Neural progenitor cell (in vitro differentiated cells): ENCODE measurements at places on chromosomes 11 and 22. TPM values are rescaled to one million over a fixed set of nuclear protein-coding genes. Genes with fewer than 3 reads are reported as not detected.

LRP4 gene
- 9.2 and 12.0 TPM in 2 replicates for total RNA-seq

MMP27 gene
- total RNA-seq = not detected in 2 replicates

OR51B5 gene
- 0.22 TPM in 1 of 2 replicates, not detected in the other for total RNA-seq

C22orf42 gene
- total RNA-seq = 0.50 TPM in 1 of 2 replicates, not detected in the other

FADS1 gene
- 163 and 184 TPM in 2 replicates for total RNA-seq

WNT11 gene
- 0.26 and 0.59 TPM in 2 replicates for total RNA-seq

PAFAH1B2 gene
- total RNA-seq = 161 and 203 TPM in 2 replicates

DNA sequence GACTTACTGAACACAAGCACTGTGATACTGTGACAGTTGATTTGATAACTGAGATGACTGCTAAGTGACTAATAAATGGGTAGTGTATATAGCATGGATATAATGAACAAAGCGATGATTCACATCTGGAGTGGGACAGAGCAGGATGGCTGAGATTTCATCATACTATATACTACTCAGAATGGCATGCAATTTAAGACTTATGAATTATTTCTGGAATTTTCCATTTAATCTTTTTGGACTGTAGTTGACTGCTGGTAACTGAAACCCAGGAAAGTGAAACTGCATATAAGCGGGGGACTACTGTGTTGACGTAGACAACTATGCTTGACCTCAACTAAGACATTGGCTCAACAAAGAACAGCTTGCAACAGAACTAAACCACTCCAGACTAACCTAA, 20.0 kb upstream of the NUCB2 start:
- no peaks in the 10 kb centered on the region for H3K4me1 ChIP-seq
- no peaks in the 10 kb centered on the region for H3K36me3 ChIP-seq
- H3K27ac ChIP-seq = no peak overlapping the region
- H3K27me3 ChIP-seq = no peaks in the 10 kb centered on the region
- H3K4me3 ChIP-seq = no peak overlapping the region

DNA sequence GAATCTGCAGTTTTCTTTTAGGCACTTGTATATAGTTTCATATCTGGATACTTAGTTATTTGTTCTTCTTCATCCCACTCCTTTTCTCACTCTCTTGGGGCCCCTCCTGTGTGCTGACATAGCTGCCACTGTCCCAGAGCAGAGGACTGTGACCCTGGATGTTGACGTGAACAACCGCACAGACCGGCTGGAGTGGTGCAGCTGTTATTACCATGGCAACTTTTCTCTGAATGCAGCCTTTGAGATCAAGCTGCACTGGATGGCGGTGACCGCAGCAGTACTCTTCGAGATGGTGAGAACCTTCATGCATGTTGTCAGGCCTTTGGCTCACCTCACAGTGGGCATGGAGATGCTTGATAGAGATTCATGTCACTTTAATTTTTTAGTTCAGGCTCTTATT, 50.9 kb upstream of the YWHAH start:
- no peak overlapping the region for H3K27ac ChIP-seq
- no peak overlapping the region for H3K4me3 ChIP-seq
- DNase-seq = no peak
- no peaks in the 10 kb centered on the region for H3K27me3 ChIP-seq
- no peaks in the 10 kb centered on the region for H3K36me3 ChIP-seq

DNA sequence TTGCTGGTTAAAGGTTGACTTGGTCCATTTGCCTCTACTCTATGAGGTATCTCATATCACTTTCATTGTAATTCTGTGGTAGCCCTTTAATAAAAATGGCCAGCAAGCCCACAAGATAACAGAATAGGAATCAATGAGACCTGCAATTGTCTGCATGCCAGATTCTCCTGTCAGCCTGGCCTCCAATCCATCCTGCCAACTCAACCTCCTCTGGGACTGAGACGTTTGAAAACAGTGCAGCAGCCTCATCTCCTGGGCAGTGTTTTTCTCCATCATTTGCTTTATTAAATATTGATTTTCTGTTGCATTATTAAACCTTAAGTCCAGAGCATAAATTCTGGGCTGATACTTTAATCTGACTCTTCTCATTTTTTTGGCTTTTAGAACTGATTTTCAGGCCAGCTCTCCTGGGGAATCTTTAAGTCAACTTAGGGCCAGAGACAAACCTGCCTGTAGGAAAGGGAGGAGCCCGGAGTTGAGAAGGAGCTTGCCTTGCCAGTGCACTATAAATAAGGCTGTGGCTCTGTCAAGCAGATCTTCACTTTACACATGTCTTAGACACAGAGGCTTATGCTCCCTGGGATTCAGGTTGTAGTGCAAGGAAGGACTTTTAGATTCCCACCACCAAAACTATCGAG, 798.0 kb downstream of the NTM start:
- no peaks in the 10 kb centered on the region for H3K27me3 ChIP-seq
- DNase-seq = no peak
- no peaks in the 10 kb centered on the region for H3K36me3 ChIP-seq
- H3K4me1 ChIP-seq = peaks cover 6% of the 10 kb centered on the region

GRCh38 chr11:66580803-66581202, 12.1 kb downstream of the CCDC87 start:
- H3K27ac ChIP-seq = no peak overlapping the region
- peaks cover 11% of the 10 kb centered on the region for H3K4me1 ChIP-seq
- no peaks in the 10 kb centered on the region for H3K27me3 ChIP-seq
- H3K36me3 ChIP-seq = no peaks in the 10 kb centered on the region
- no peak overlapping the region for H3K4me3 ChIP-seq
- DNase-seq = no peak

DNA sequence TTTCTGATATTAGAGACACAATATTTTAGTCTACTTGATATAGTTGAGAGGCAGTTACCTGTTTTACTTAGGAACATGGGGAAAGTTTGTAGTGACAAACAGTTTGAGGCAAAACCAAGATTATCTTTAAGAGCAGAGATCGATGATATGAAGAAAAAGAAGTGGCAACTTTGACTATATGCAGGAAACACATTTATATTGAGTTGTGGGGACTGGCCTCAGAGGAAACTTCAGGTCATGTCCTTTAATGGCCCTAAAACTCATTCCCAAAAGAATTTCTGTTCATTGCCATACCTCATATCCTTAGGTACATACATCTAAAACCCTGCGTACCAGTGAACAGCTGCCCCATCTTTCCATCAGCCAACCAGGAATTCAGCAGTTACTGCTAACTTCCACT, 4.5 kb downstream of the HBG1 start:
- DNase-seq = no peak
- no peaks in the 10 kb centered on the region for H3K27me3 ChIP-seq
- no peaks in the 10 kb centered on the region for H3K4me1 ChIP-seq
- no peaks in the 10 kb centered on the region for H3K36me3 ChIP-seq
- H3K27ac ChIP-seq = no peak overlapping the region

GRCh38 chr22:41940832-41941765, 5.9 kb downstream of the CENPM start:
- peaks cover 8% of the 10 kb centered on the region for H3K4me1 ChIP-seq
- no peak overlapping the region for H3K27ac ChIP-seq
- H3K36me3 ChIP-seq = no peaks in the 10 kb centered on the region
- DNase-seq = peak; percentile 86

DNA sequence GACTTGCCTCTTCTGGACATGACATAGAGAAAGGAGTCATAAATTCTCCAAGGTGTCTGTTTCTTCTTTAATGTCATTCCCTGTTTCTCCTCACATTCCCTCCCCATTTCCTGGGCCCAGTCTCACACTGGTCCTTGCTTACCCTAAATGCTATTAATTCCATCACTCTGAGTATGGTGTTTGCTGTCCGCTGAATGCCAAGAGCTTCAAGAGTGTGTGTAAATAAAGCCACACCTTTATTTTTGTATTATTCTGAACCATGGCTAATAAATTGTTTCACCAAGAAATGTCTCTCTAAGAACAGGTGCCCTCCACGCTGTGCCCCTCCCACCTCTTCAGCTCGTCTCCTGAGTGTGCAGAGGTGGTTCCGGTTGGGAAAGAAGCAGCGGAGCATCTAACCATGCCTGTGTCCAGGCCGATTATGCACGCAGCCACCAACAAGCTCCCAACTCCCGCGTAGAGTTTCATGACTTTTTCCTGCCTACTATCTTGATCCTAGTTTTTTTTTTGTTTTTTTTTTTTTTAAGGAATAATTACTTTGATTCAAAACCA, 8.6 kb downstream of the TMEM121B start:
- no peak for DNase-seq
- H3K4me3 ChIP-seq = no peak overlapping the region
- no peaks in the 10 kb centered on the region for H3K27me3 ChIP-seq
- H3K36me3 ChIP-seq = no peaks in the 10 kb centered on the region
- H3K4me1 ChIP-seq = peaks cover 14% of the 10 kb centered on the region
- H3K27ac ChIP-seq = no peak overlapping the region

DNA sequence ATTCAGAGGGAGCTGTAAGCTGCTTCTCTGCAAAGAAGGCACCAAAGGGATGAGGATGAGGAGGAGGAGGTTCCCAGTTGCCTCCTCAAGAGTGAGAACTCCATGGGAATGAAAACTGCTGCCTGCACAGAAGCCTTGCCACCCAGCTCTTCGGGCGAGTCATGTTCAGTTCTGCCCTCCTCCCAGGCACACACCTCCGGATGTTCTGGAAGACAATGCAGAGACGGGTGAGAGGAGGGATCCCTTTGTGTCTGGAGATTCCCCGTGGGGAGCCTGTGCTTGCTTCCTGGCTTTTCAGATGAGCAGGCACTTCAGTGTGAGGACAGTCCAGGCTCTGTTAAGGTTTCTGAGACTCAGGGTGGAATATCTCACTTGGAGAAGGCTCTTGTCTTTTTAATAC, 295.6 kb downstream of the DDX10 start:
- H3K36me3 ChIP-seq = no peaks in the 10 kb centered on the region
- H3K27me3 ChIP-seq = no peaks in the 10 kb centered on the region
- H3K4me3 ChIP-seq = no peak overlapping the region
- peak; percentile 43 for DNase-seq

GRCh38 chr11:45322891-45323600, 36.9 kb upstream of the SYT13 start:
- no peaks in the 10 kb centered on the region for H3K4me1 ChIP-seq
- no peaks in the 10 kb centered on the region for H3K36me3 ChIP-seq
- H3K27ac ChIP-seq = no peak overlapping the region
- DNase-seq = no peak
- no peaks in the 10 kb centered on the region for H3K27me3 ChIP-seq

DNA sequence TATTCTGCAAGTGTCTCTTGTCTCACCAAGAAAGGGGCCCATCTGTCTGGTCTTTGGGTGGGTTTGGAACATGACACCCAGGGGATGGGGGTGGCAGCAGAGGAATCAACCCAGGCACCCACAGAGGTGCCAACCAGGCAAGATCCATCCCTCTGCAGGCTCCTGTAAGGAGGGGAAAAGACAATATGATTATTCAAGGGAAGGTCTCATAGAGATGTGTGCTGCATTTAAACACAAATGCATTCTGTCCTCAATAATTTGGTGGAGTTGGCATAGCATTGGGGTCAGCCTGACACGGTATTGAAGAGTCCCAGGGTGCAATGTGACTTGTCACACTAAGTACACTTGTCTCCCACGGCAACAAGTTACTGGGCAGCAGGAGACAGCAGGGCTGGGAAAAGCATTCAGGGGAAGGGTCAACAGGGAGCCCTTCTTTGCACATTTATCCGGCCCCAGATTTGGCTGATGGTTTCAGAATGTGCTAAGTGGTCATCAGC, 33.1 kb upstream of the SPON1 start:
- H3K27ac ChIP-seq = no peak overlapping the region
- DNase-seq = peak; percentile 13
- no peaks in the 10 kb centered on the region for H3K27me3 ChIP-seq
- no peak overlapping the region for H3K4me3 ChIP-seq

DNA sequence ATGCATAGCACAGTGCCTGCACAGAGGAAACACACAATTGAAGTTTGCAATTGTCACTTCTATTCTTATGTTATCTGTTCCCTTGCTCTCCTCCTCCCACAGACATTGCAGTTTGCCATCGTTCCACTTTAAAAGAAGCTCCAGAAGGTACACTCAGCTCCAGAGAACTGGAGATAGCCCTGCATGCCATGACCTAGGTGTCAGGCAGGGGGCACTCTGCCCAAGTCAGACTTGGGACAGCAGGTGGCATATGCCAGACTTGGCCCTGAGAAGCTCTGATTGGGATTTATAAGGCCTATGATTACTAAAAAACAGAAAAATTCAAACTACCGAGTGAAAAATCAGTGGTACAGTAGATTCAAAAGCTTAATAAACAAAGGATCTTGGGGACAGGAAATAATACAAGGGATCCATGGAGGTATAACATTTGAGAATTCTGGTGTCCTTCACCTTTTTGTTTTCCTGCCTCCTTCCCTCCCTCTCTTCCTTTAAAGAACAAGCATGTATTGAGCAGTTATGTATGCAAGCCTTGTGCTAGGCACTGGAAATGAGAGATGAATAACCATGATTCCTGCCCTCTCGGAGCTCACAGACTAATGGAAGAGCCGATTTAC, 40.0 kb downstream of the TENM4 start:
- no peak overlapping the region for H3K4me3 ChIP-seq
- no peaks in the 10 kb centered on the region for H3K4me1 ChIP-seq
- no peaks in the 10 kb centered on the region for H3K27me3 ChIP-seq
- no peak overlapping the region for H3K27ac ChIP-seq

DNA sequence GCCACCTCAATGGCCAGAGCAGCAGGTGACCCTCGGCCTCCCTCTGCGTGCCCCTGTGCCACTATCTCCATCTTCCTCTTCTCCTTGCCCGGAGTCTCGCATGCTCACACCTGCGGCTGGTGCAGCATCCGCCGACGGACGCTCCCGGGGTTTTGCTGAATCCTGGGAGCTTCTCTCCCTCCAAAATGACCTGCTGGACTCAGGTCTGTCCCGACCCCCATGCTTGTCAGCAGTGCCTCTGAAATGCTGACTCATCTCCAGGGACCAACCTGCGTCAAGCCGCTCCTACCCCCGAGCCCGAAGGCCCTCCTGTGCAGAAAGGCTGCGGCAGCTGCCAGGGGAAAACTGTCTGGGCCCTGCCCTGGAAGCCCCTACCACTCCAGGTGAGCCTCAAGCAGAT, 58.4 kb downstream of the CELSR1 start:
- H3K4me3 ChIP-seq = no peak overlapping the region
- H3K36me3 ChIP-seq = no peaks in the 10 kb centered on the region
- DNase-seq = no peak
- H3K4me1 ChIP-seq = no peaks in the 10 kb centered on the region
- H3K27me3 ChIP-seq = no peaks in the 10 kb centered on the region

DNA sequence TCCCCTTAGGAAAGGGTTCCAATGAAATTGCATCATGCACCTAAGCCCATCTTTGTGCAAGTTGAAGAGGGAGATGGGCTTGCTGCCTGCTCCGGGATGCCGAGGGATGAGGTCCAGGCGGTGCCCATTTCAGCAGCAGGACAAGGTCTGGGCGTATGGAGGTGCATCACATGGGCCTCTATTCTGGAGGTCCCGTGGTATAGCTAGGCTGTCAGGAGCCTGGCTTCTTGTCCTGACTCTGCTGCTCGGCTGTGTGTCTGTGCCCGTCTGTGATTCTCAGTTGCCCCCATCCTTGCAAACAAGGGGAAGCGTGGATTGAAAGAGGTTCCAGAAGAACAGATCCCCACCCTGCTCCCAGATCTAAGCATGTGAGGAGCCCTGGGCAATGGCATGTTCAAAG, 130.0 kb downstream of the OSBP2 start:
- DNase-seq = no peak
- peaks cover 50% of the 10 kb centered on the region for H3K27me3 ChIP-seq
- H3K36me3 ChIP-seq = no peaks in the 10 kb centered on the region
- H3K4me1 ChIP-seq = peaks cover 5% of the 10 kb centered on the region
